ENCODE measurements at places on chromosomes 7 and 10.

GRCh38 chr10:49564461-49565009 is 25.6 kb upstream of the ERCC6 start:
- no peak for DNase-seq

DNA sequence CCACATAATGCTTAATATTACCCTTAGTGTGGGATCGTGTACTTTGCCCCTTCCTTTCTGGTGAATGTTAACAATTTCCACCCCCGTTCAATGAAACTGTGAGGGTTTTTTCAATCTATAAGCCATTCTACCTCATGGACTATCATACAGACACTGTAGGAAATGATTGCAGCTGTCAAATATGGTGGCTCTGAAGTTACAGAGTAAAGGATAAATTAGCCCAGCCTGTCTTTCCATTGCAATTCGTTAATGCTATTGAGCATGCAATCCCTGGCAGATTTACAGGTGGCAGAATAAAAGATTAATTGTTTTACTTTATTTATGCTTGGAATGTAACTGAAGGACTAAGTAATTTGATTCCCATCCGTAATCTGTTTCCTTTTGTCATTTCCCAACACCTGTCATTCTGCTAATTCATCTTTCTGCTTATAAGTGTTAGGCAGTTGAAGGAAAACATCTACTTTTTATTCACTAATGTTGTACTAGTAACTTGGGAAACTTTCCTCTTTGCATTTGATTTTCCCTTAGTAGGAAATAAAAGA is 1211.6 kb upstream of the LRRN3 start:
- DNase-seq: no peak

GRCh38 chr10:114552050-114552449 is 106.0 kb downstream of the ABLIM1 start:
- no peak for DNase-seq

GRCh38 chr7:7756577-7756976 is 38.2 kb upstream of the RPA3 start:
- DNase-seq: no peak

- DNase-seq: no peak
Measured at GRCh38 chr10:5522913-5523560, 1.7 kb upstream of the CALML3 start.

- no peak for DNase-seq
Measured at GRCh38 chr7:95104739-95105138, 197.3 kb downstream of the PPP1R9A start.

DNA sequence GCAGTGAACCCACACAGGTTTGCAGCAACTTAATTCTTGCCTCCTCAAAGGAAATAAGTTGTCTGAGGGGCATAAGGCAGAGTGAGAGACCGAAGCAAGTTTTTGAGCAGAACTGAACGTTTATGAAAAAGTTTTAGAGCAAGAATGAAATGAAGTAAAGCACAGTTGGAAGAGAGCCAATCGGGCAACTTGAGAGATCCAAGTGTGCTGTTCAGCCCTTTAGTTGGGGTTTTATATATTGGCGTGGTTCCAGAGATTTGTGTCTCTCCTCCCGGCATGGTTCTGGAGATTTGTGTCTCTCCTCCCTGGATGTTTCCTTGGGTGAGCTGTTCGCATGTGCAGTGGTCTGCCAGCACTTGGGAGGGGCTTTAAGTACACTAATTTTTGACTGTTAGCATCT is 141.4 kb upstream of the DGKB start:
- DNase-seq: no peak

GRCh38 chr10:16915300-16915699 is 98.1 kb upstream of the RSU1 start:
- no peak for DNase-seq

GRCh38 chr7:141232286-141233051 is 158.6 kb downstream of the TMEM178B start:
- DNase-seq: no peak

DNA sequence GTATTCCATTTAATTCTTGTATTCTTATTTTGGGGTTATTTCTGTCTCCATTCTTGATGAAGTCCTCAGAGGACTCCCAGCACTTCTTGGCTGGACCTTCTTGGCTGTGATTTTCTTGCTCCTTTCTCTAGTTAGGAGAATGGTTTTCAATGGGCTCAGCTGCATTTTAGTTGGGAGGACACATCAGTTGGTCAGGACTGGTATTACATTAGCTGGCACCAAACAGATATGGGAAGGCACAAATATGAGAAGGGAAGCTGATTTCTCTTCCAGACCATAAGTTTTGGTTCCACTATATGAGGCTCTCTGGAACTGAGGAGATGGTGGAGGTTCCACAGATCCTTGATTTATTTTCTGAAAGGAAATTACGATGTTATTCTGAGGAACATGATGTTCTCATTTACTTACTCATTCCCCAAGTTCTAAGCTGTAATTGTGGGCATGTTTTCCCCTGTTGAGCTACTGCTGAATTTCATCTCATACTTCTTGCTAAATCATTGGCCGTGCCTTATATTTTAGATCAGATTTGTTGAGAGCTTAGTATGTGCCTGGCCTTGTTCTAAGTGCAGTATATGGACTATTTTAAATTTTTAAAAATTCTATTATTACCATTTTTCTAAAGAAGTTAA is 261.0 kb downstream of the THSD7A start:
- DNase-seq: no peak

DNA sequence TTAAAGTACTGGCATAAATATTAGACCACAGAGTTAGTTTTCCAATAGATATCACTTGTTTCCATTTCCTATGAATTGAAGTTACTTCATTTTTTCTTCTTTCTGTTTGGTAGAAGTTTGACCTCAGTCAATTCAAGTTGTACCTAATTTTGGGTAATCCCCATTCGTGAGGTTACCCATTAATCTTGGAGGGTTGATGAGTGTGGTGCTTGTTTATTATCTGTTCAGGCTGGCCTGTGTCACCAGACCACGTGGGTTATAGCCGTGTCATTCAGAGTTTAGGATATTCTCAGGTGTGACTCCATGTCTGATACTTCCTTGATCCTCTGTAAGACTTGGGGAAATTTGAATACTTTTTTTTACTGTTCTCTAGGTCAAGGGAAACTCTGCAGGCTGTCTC is 133.9 kb upstream of the TPK1 start:
- DNase-seq: no peak

DNA sequence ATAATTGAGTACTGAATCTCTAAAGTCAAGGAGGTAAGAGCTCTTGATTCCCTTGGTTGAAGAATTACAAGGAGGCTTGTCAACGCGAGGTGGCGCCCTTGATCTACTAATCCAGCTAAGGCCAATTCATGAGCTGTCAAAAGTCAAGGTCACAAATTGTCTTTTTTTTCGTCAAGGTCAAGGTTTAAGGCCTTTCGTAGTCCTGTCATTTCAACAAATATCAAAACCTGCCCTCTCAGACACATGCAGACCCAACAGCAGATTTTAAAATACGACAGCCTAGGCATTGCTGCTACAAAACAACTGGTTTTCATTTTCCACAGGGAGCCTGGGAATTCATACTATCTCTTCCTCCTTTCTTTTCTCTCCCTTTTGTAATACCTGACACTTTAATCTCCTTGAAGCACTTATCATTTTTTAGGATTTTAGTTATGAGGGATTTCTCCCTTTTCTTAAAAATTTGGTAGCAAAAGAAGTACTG is 3.6 kb downstream of the HOXA13 start:
- peak; percentile 59 for DNase-seq

- DNase-seq: no peak
Measured at GRCh38 chr10:132924046-132924952, 18.1 kb downstream of the CFAP46 start.

- DNase-seq: no peak
Measured at GRCh38 chr7:28069807-28070206, 110.8 kb downstream of the JAZF1 start.

- DNase-seq: no peak
Measured at GRCh38 chr7:108430664-108431063, 25.6 kb downstream of the NRCAM start.
